Fibroblast of skin of left quadriceps (primary cell): ENCODE measurements at places on chromosomes 5 and 9.

DNA sequence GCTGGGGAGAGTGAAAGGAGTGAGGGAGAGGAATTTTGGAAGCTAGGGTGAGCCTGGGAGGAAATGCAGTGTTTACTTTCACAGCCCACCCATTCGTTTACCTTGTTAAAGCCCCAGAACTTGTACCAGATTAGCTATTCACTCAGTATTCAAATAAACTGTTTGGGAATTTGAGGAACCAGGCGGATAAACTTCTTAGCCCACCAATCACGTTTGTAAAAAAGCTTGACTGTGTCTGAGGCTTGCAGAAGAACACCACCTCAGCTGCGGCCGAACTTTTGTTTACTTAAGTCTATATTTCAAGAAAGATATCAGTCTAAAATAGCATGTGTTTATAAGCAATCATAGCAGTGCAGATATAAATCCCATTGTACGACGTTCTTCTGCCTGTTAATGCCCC is 5.2 kb upstream of the TLE1 start:
- DNase-seq: no peak

- DNase-seq: no peak
Measured at GRCh38 chr5:62886603-62887315, 308.1 kb downstream of the LRRC70 start.

DNA sequence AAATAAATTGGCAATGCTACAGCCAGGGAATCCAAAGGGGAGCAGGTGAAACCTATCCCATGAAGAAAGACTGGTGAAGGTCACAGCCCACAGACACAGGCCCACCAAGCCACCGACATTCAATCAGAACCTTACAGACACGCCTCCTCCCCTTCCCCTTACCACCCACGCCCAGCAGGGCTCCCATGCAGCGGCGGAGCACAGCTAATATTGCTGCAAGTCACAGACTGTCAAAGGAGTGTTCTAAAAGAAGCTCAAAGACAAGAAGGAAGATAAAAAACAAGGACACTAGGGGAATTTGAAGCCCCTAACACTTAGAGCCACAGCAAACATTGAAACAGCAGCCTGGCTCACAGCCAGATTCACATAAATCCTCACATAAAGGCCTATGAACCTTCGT is 91.2 kb downstream of the MED10 start:
- no peak for DNase-seq

GRCh38 chr5:134600600-134600999 is 32.0 kb downstream of the SAR1B start:
- DNase-seq: peak; percentile 30

GRCh38 chr9:110802416-110803035 is 133.9 kb downstream of the MUSK start:
- DNase-seq: peak; percentile 56

DNA sequence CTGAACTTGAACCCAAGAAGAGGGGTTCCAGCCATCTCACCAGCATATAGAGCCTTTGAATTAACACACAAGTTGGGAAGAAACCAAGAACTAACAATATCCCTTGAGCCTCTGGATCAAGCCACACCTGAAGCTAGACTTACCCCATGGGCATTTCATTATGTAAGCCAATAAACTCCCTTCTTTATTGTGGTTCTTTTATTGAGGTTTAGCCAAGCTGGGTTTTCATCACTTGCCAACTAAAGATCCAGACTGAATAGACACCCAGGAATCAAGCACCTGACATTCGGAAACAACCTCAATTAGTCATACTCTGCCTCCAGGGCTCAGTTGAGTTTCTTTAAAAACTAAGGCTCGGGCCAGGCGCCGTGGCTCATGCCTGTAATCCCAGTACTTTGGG is 226.7 kb downstream of the AGTPBP1 start:
- no peak for DNase-seq

- no peak for DNase-seq
Measured at GRCh38 chr5:113615708-113616107, 102.2 kb downstream of the YTHDC2 start.

GRCh38 chr5:168875832-168876231 is 296.7 kb upstream of the PANK3 start:
- DNase-seq: no peak

DNA sequence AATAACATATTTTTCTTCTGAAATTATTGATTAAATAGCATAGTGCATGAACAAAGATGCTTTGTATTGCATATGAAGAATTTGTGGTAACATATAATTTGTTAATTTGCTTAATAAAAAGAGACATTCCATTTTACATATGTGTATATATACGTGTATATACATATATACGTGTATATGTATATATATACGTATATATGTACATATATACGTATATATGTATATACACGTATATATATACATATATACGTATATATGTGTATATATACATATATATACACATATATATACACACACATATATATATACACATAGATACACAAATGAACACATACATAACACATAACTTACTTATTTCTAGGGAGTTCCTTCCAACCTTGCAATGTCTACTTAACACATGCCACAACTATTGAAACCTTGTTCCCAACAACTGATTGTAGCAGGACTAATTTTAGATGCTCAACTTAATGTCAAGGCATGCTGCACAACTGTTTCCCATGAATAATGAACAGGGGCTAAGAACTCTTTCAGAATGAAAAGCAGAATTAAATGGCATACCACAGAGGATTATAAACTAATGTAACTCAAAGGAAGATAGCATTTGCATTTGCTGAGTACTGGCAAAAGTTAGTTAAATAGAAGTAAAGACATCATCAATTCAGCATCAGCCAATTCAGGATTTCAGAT is 17.4 kb downstream of the KIF24 start:
- no peak for DNase-seq

DNA sequence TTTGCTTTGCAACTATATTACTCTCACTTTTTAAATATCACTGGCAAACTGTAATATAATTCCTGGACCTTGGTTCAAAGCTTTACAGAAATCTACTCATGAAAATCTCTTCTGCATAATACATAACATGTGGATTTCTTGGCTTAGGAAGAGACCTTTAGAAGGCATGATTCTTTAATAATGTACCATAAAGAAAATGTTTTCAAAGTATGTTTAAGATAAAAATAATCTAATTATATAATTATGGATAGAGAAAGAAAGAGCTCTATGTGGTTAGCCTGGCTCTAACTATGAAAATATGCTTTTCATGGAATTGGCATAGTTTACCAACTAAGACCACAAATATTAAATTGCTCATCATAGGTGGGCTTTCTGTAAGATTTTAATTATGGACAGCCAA is 817.8 kb downstream of the TLE1 start:
- no peak for DNase-seq

DNA sequence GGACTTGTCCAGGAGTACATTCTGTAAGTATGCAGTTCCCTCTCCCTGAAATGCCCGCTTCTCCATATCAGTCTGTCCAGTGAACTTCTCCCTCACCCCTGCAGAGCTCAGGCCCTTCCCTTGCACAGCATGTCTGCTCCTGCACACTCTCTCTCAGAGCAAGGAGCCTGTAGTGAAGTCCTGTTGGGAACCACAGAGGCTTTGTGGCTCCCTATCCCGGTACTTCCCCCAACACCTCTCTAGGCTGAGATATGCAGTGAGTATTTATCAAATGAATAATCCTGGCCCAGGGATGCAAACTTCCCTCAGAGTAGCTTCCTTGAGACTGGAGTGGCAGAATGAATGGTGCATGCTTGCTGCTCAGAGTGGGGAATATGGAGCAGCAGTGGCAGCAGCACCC is 48.8 kb downstream of the POC5 start:
- no peak for DNase-seq
